Activated CD4-positive, alpha-beta T cell treated with anti-CD3 and anti-CD28 coated beads, Interleukin-2, amount 10 ng/mL, durations not matched to agents 24 days and 14 days (primary cell): ENCODE measurements at places on chromosomes 5 and 9. TPM values are rescaled to one million over a fixed set of nuclear protein-coding genes. Genes with fewer than 3 reads are reported as not detected.

IL4 gene
- 20.5 and 21.2 TPM in 2 replicates for total RNA-seq

ZNF879 gene
- 2.7 and 3.8 TPM in 2 replicates for total RNA-seq

PTTG1 gene
- 88.9 and 94.3 TPM in 2 replicates for total RNA-seq

NDUFAF2 gene
- 38.0 and 39.5 TPM in 2 replicates for total RNA-seq

SLC27A6 gene
- total RNA-seq: not detected in 2 replicates
